CD8-positive, alpha-beta T cell (primary cell): ENCODE measurements at places on chromosomes 13 and 19. TPM values are rescaled to one million over a fixed set of nuclear protein-coding genes. Genes with fewer than 3 reads are reported as not detected.

GRCh38 chr13:80931766-80932165, 590.8 kb upstream of the SPRY2 start:
- no peak for DNase-seq

- no peak for DNase-seq
Measured at GRCh38 chr13:42926555-42926954, 65.5 kb downstream of the EPSTI1 start.

DNA sequence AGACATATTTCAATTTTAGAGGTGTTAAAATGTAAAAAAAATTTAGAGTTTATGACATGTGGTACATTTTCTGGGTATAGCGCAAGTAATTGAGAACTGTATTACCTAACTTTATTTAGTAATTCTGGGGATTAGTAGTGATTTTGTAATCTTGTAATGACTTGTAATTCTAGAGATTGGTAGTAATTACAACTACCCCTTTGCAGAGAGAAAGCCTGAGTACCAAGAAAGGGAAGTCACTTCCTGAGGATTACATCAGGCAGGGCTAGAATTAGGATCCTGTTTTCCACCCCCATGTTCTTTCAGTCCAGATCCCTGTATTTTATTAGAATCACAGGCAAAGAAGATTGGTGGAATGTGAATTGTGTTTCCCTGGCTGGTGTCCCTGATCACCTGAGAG, 274.9 kb downstream of the KCNRG start:
- no peak for DNase-seq

DNA sequence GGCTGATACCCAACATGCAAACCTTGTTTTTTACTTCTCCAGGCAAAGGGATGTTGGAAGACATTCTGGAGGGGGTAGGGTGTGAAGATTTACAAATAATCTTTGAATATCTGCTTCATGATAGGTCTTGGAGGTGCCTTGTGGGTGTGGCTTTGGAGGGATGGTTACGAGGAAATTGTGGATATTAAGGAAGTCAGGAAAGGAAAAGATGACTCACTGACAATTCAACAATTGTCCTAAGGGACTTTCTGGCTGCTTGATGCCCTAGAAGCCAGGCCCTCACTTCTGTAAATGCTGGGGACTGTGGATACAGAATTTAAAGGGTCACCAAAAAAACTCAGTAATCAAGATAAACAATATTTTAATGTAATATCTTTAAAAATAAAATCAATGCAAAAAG, 37.4 kb upstream of the ZNF527 start:
- DNase-seq: no peak

- DNase-seq: no peak
Measured at GRCh38 chr13:37100731-37101130, 4.7 kb downstream of the CSNK1A1L start.

DNA sequence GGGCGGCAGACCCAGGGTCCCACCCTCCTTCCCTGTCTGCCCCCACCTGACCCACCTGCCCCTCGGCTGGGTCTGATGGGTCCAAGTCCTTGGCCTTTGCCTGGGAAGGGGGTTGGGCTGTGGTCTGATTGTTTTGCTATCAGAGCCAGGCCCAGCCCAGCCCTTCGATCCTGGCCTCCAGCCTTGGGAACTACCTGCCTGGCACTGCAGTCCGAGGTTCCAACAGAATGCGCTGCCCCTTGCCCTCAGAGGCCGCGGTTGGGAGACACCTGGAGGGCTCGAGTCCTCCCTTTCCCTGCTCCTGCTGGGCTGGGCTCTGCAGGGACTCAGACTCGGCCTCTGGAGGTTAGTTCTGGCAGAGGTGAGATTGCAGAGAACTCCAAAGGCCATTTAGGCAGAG, 1.6 kb downstream of the CCL25 start:
- no peak for DNase-seq

GRCh38 chr13:53382008-53382407, 353.4 kb downstream of the OLFM4 start:
- no peak for DNase-seq

DNA sequence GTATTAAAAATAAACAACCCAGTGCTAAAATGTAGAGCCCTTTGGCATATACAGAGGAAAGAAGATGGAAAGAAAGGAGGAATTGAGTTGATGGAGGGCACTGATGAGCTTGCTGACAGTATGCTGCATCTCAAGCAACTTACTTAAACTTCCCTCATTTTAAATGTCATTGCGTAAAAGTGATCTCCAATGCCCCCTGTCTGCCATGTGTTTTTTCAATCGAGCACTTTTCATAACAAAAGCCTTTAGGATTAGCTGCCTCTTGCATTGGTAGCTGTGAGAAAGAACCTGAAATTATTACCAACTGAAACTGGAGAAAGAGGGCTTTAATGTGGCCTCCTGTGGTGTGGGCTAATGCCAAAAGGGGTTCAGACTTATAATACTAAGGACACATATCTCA, 541.6 kb downstream of the SUCLA2 start:
- no peak for DNase-seq

DNA sequence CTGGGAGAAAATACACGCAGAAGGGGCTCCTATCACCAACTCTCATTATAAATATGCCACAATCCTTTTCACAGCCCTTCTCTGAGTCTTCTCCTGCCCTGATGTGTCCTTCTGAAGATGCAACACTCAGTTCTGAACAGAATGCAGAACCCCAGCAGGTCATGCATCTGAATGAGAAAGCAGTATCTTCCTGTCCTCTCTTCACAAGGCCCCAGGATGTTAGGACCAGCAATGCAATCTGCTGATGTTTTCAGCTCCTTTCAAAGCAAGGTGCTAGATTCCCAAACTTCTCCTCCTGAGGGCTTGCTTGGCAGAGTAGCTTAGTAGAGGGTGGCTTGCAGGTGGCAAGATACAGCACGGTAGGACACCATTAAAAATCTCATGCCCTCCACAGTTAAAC, 22.3 kb upstream of the DOCK9 start:
- DNase-seq: no peak

- no peak for DNase-seq
Measured at GRCh38 chr19:32901504-32902161, 32.1 kb upstream of the SLC7A9 start.

GRCh38 chr19:47598407-47599349, 10.3 kb upstream of the BICRA start:
- DNase-seq: no peak

DNA sequence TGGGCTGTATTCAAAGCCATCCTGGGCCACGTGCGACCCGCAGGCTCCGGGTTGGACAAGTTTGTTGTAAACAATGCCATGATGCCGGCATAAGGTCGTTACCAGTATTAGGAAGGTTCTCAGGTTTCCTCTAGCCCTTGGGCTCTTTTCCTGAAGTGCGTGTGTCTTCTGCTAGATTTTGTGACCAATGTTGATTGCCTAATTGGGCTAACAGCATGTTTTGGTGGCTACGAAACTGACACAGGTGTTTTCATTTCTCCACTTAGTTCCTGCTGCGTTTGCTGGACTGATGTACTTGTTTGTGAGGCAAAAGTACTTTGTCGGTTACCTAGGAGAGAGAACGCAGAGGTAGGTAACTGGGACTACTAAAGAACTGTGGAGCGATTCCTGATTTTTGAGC, 20.3 kb downstream of the ALOX5AP start:
- no peak for DNase-seq

- DNase-seq: no peak
Measured at GRCh38 chr19:37114001-37114400, 35.8 kb downstream of the ZNF420 start.

DNA sequence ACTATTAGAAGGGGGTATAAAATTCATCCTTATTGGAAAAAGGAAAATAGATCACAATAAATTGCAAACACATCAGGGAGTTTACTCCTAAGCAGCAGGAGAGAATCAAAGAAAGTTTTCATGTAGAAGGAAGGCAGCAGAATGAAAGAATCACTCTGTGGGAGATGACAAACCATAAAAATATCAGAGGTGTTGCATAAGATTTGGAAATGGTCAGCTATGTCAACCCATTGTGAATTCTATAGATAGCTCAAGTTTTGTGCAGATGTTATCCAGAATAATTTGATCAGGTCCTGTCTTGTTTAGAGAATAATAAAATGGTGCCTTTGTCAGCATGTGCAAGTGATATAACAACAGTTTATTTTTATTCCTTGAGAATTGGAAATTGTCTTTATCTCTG, 622.4 kb downstream of the DCT start:
- no peak for DNase-seq

DNA sequence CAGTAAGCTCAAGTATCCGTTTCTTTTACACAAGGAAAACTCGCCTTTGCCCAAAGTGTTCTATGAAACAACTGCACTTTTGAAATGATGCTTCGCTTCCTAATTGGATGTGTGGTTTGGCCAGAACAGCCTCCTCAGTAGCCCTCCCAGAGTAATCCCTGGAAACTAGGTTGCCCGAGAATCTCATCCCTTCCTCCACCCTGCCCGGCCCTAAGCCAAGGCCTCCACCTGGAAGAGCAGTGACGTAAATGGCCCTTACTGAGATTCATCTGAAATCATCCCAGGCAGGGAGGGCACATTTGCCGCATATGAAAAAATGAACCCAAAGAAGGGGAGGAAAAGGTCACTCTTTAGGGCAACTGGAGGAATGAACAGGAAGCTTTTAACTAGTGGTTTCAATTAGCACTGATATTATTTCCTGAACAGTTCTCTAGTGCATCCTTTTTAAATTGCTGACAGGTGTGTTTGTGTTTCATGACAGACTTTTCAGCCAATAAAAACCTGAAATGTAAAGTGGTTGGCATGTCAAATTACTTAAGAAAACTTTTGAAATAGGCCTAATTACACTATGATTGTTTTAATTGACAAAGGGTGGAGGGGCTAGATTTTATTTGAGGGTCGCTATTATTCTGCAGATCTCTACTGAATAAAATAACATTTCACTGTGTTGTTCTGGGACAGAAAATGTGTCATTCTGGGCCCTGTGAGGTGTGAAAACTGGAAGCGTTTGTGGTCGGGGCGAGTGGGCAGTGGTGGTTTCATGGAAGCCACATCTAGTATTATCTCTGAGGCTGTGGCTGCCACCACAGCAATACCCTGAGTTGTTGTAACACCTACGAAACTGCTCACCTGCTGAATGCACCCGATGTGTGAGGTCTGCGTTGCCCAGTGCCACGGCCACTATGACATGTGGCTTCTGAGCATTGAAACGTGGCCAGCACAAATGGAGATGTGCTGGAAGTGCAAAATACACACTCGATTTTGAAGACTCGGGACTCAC, 112.1 kb downstream of the ZIC5 start:
- DNase-seq: no peak

DNA sequence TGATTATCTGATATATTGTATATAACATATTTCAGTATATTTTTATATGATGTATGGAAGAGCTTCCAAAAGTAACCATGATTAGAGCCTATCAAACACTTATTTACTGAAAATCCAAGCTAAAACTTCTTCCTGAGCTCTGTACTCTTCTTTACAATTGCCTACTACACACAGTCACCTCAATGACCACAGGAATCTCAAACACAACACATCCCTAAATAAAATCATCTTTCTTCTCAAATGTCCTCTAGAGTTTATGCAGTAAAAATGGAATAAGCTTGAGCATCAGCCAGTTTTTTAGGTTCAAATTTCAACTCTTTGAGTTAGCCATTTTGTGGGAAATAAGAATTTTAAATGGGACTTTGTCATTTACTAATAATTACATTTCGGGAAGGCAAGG, 102.6 kb upstream of the FNDC3A start:
- no peak for DNase-seq

GRCh38 chr19:54233941-54234340, 8.6 kb downstream of the LILRA6 start:
- DNase-seq: no peak

DNA sequence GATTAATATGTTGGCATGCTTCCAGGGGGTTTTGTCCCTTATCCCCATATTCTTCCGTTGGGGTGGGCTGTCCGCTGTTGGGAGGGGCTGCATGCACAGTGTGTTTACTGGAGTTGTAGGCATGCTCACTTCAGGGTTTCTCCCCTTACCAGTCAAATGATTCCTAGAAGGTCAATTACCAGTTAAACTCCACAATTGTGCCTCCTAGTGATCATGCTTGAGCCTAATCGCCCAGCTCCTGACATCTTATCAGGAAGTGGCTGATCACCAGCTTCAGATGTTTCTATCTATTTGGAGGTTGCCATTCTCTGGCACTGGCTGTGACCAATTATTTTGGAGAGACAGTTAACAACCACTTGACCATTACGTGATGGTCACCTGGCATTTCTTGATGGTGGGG, 1090.0 kb downstream of the SLITRK5 start:
- no peak for DNase-seq

GRCh38 chr19:18282788-18283141, 1.3 kb upstream of the JUND start:
- no peak for DNase-seq

- DNase-seq: no peak
Measured at GRCh38 chr19:7858109-7858770, 15.9 kb downstream of the PRR36 start.

GRCh38 chr13:42318570-42318969, 46.6 kb downstream of the AKAP11 start:
- DNase-seq: no peak

DNA sequence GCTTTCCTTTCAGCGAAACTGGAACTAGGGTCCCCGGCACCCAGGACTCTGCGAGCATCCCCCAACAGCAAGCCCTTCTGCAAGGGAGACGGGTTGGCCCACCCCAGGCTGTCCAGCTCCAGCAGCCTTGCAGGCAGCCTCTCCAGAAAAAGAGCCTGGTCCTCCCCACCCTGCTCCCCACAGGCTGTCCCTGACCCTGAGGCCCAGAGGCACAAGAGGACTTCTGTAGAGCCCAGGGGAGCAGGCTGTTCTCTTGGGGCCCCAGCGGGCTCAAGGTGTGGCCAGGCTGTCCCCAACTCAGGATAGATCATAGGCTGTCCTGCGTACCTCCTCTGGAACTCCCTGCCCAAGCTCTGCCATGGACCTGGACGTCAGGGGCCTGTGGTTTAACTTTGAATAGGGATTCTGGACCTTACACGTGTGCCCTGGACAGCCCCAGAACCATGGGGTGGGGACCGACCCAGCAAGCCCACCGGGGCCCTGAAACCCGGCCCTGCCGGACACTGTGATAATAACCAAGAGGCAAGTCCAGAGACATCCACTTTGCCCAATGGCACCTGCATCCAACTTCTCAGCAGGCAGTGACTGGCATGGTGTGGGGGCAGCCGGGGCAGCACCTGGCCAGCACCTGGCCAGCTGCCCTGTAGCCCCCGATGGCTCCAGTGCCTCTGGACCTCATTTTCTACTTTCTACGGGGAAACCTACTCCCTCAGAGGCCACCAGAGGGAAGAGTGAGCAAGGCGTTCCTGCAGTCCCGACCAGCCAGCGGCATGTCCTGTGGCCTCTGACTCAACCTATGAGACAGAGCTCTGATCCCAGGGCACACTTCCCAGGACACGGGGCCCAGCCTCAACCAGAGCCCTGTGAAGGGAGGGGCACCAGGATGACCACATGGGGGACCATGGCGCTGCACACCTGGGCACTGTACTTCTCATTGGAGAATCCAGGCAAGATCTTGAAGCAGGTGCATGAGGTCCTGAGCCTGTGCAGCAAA, 50.9 kb upstream of the TPM4 start:
- DNase-seq: no peak

GRCh38 chr19:54478677-54479266, 5.7 kb upstream of the CDC42EP5 start:
- DNase-seq: peak; percentile 73

GDF15 gene
- not detected for total RNA-seq

SYNGR4 gene
- not detected for total RNA-seq

BORCS8 gene
- 13.6 TPM for total RNA-seq

SOX1 gene
- not detected for total RNA-seq

WASF3 gene
- total RNA-seq: not detected

DHDH gene
- total RNA-seq: 0.68 TPM

KIR2DL1 gene
- 0.35 TPM for total RNA-seq

TNFSF11 gene
- not detected for total RNA-seq

CIC gene
- total RNA-seq: 112 TPM

ZNF561 gene
- 35.5 TPM for total RNA-seq
